Tibial nerve (tissue), 4 donors: ENCODE measurements at places on chromosomes 5 and 9. TPM values are rescaled to one million over a fixed set of nuclear protein-coding genes. Genes with fewer than 3 reads are reported as not detected.

DNA sequence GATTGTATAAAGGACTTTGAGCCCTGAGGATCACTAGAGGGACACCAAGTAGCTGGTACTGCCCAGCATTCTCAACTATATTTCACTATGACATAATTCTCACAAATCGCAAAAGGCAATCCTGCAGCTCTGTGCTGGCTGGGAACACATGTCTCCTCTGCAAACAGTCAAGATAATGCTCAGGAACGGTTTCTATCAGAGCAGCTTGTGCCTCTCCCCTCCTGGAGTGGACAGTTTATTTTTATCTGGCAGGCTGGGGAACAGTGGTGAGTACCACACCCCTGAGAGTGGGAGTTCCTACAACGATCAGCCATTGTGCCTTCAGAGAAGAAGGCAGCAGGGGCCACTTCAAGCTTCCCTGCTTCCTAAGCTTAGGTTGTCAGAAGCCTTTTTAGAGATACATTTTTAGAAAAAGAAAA, 65.8 kb downstream of the ERAP1 start:
- DNase-seq: no peak

GRCh38 chr5:129406440-129406839, 53.7 kb upstream of the ADAMTS19 start:
- no peak for DNase-seq

DNA sequence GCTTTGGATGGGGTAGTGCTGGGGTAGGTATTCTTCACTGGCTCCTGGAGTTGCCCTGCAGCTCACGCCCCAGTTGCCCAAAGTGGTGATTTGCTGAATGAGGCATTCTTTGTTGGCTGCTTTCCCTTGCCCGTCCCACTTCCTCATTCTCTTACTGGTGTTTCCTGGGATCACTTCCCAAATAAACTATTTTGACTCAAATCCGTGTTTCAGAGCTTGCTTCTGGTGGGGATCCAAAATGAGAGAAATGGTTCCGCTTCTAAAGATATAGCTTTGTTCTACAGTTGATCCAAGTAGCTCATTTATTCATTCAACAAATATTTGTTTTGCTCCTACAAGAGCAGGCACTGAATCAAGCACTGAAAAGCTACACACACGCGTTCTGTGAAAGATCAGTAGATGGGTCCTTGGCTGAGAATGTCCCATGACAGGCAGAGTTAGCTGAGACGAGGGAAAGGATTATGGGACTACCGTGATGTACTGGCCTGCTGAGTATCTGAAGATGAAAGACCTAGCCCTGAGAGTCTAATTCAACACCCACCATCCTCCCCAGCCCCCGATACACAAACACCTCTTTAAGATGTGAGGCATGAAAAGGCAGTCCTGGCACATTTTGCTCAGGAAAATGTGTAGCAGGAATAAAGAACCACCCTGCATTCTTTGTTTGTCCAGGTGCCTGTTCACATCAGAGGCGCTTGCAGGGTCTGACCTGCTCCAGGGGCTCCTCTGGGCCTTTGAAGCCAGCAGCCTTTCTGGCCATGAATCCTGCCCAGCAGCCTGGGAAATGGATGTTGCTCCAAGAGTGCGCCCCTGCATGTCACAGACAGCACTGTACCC, 143.1 kb upstream of the RANBP3L start:
- DNase-seq: peak; percentile 23

DNA sequence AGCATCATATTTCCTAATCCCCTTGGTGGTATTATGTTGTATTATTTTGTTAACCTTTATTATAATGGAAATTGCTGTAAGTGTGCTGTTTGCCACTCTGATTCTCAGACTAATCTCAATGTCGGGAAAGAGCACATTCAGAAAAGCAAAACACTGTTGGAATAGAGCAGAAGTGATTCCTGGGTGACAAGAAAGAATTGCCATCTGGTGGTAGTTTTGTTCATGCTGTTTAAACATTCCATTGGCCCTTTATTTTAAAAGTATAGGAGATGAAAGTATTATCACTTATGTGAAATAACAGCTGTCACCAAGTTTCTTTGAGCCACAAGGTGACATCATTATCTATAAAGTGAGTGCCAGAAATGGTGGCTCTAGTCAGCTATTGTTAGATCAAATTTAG, 301.3 kb upstream of the SGCD start:
- DNase-seq: no peak

GRCh38 chr9:113484258-113484730, 20.8 kb downstream of the RGS3 start:
- DNase-seq: peak; percentile 28

Gene IFNB1
- not detected for total RNA-seq

Gene MRPL50
- total RNA-seq: 6.3 TPM
